NCI-H1694 (cell line): ENCODE measurements at places on chromosomes 12 and 14.

DNA sequence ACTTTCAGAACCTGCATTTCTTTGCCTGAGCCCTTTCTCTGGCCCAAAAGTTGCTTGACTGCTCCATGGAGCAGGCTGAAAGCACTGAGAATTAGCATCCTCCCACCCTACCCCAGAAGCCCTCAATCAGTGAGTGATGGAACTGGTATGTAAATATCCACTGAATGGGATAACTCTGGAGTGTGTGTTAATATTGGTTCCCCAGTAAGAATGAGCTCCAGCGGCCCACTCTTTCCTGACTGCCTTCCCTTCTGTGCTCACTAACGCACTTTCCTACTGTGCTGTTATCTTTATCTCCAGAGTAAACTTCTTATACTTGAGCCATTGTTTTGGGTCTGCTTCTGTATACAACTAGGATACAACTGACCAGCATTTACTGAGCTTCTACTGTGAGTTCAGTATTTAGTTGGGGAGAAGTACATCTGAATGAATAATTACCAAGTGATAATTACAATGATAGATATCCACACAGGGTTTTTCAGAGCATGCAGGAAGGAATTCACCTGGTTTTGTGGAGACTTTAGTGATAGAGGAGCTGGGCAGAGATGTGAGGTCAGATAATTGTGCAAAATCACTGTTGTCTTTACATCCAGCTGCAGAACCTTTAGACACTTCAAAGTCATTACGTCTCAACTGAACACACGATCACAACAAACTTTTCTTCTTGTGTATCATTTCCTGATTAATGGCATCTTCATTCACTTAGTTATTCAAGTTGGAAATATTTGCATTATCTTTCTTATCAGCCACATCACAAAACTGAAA lies 149.2 kb upstream of the BTG1 start:
- no peak for DNase-seq

DNA sequence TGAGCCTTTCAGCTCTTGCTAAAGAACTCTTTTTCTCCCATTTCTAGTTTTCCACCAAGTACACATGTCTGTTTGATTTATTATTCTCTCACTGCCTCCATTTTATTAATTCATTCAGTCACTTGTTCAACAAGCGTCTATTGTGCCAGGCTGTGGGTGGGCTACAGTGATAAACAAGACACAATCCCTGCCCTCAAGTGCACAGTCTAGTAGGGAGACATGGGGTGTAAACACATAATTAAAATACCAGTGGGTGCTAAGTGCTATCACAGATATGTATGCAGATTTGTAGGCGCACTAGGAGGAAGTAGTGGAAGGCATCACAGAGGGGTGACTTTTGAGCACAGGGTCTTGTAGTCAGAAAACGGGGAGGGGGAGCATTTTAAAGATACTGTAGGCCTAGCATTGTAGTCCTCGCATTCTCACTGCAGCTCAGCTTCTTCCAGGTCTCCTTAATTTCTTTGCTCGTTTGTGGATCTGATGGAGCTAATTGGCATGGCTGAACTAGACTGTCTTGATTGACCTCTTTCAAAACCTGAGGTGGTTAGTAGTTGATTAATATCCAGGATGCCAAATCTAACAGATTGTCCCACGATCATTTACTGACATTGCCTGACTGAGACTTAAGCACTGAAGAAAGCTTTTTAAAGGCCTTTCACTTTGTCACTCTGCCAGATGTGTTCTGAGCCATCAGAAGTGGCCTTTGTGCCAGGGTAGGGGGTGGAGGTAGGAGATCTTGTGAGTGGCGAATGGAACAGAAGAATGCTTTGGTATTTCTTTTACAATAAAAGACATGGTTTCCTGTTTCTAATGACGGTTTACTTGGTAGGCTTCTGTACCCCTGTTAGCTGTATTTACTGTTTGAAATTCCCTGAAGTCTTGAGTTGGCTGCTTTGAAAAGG lies 116.9 kb downstream of the DIP2B start:
- DNase-seq: no peak

DNA sequence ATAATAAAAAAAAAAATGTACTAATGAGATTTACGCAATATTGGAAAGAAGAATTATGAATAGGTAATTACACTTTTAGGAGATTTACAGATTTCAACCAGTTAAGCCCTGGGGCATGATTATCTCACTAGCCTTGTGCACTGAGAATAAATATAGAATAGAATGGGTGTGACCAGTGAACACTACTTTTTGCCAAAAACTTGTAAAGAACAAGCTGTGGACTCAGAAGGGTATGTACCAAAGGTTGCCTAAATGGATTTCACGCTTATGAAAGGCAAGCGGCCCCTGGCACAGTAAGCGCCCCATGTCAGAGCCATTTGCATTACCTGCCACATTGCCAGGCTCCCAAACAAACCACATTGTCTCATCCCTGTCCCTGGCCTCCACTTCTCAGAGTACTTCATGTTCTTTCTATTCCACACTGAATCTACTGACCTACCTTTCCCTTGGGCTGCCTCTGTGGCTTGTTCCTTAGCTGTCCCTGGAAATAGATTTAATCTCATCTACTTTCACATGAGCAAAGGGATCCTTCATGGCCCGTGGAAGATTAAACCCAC lies 170.6 kb upstream of the DIO2 start:
- DNase-seq: no peak

DNA sequence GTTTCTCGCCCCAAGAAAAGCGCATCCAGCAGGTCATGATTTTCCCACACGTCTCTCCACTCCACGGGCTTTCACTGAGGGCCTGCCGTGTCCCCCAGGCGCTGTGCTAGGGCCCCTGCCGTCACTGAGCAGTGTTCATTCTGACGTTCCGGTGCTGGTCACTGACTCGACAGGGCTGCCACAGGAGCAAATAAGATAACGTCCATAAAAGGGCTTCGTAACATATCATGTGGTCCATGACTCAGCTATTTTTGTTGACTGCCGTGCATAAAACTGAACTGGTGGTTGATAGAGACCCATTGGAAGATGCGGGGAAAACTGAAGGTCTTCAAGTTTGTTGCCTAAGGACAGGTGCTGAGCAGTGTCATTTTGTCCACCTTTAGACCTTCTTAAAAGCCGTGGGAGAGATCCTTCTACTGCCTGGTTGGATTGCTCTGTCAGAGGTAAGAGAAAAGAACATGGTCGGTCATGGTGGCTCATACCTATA lies 46.3 kb downstream of the ADGRD1 start:
- DNase-seq: no peak

DNA sequence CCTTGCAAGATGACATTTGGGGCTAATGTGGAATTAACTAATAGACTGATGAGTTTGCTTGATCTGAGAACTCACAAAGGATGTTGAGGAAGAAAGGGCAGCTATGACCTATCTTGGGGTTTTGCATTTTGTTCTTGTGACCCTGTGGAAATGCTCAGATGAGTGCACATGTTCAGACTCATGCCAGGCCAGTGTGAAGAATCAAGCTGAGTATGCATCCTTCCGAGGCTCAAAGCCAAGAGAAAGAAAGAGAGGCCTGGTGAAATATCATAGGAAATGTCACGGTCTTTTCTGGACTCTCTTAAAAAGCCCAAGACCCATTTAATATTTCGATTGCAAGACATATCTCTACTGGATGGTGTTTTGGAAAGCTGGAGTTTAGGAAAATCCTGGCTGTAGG lies 96.3 kb downstream of the CACNA1C start:
- no peak for DNase-seq

- DNase-seq: no peak
Measured at GRCh38 chr14:102212356-102212755, 72.7 kb downstream of the WDR20 start.

DNA sequence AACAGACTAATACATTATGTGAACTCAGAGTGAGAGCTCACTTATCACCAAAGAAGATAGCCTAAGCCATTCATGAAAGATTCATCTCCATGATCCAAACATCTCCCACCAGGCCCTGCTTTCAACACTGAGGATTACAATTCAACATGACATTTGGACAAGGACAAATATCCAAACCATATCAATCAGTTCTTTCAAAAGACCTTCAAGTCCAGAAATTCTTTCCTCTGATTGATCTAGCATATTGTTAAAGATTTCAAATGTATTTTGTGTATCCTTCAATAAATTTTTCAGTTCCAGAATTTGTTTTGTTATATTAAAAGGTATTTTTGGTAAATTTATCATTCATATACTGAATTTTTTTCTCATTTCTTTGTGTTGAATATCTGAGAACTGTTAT lies 1055.8 kb downstream of the SLC6A15 start:
- DNase-seq: no peak

DNA sequence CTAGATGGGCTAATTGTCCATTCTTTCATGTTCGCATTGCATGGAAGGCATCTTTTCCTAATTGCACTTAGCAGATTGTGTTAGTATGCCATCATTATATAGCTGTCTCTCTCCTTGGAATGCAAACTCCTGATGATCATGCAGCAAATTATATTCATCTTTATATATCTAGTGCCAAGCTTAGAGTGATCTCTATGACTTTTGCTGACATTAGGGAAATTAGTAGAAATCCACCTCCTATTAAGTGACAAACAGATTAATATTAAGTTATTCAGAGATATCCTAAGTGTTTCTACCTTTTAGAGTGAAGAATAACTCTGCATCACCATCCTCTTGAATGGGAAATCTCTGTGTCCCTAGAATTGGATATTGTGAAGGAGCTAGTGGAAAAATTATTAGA lies 185.6 kb downstream of the FOXG1 start:
- no peak for DNase-seq

- no peak for DNase-seq
Measured at GRCh38 chr12:122298071-122298748, 31.9 kb upstream of the VPS33A start.

DNA sequence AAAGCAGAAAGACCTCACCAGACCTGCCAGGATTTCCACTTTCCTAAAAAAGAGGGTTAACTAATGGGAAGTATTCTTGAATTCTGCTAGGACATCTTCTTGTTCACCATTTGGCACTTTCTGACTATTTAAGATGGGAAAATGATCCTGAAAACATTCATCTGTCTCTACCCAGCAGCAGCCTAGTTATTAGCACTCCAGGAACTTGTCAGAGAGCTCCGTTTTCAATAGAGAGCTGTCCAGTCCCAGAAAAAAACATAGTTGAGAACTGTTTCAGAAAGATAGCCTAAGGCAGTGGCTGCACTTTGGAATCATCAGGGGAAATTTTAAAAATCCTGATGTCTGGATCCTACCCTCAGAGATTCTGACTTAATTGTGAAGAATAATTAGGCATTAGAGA lies 22.1 kb upstream of the CEP83 start:
- DNase-seq: no peak

- DNase-seq: no peak
Measured at GRCh38 chr12:117059156-117059555, 40.1 kb downstream of the TESC start.

DNA sequence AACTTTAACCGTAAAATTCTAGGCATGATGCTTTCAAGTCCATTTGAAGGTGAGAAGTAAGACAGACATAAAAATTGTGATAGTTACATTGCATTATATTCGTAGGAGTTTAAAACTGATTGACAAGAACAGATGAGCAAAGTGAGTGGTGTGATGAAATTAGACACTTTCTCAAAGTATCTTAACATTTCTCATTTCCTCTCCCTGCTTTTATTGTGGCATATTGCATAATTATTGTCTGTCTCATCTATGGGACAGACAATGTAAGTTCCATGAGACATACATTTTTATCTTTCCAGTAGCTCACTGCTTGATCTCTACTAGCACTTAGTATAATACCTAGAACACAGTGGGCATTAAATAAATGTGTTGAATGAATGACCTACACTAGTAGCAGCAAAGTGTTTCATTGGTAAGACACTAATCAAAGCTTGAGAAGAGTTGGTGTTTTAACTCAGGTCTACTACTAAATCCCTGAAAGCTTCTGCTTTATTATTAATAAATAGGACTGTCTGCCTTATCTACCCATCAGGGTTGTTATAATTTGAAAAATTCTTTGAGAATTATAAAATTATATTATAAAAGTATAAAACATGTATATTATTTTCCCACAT lies 19.0 kb downstream of the A2M start:
- no peak for DNase-seq
